ENCODE measurements at places on chromosomes 1 and 21.

DNA sequence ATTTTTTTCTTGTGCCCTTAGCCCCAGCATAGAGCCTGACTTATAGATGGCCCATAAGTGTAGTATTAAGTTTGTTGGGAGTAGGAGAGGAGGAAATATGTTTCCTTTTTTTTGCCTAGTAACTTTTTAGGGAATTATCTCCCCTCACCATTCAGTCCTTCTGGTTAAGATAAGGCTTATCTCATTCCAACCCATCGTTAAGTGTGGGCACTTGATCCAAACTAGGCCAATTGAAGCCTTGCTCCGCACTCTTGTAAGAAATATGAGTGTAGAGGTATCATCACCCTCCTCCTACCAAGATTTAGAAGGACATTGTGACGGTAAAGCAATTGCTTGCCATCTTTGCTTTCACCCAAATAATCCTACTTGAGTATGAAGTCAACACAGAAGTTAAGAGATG lies 8.8 kb upstream of the FGGY start:
- DNase-seq, result no peak

DNA sequence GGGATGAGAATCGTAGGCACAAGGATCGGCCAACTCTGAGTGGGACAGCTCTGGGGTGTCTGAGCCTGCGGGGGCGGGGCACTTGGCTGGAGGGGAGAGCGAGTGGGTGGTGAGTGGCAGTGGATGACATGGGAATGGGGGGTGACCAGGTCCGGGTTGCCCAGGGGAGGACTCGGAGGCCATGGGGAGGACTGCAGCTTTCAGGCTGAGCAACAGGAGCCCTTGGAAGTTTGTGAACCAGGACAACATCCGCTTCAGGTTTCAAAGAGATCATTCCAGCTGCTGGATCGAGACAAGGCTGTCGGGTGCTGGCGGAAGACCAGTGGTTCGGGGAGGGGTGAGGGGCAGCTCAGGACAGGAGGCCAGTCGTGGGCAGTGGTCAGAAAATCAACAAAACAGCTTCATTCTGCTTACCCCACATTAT lies 124.4 kb upstream of the IRF2BP2 start:
- no peak for DNase-seq

- DNase-seq, result no peak
Measured at GRCh38 chr1:154318386-154318785, 2.5 kb upstream of the AQP10 start.

- no peak for DNase-seq
Measured at GRCh38 chr1:223308136-223308535, 55.8 kb downstream of the SUSD4 start.

GRCh38 chr21:45029298-45029947 lies 45.0 kb upstream of the ADARB1 start:
- DNase-seq, result peak; percentile 64

All from left lung (tissue), 14 donors.